ENCODE measurements at places on chromosomes 16 and 17.

DNA sequence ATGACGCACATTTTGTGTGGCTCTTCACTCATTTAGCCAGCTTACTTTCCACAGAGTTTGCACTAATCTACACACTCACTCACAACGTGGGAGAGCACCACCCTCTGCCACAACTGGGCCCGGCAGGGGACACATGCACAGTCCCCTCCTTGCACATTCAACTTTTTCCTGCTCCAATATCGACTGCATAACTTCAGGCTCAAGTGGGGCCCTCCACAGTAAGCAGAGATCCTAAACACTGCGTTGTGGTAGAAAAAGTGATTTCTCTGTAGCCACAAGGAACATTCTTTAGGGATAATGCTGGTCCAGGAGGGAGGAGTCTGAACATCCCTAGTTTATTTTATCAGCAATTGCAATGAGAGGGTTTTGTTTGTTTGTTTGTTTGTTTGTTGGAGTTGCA lies 40.0 kb downstream of the MRPS23 start:
- no peak for DNase-seq

DNA sequence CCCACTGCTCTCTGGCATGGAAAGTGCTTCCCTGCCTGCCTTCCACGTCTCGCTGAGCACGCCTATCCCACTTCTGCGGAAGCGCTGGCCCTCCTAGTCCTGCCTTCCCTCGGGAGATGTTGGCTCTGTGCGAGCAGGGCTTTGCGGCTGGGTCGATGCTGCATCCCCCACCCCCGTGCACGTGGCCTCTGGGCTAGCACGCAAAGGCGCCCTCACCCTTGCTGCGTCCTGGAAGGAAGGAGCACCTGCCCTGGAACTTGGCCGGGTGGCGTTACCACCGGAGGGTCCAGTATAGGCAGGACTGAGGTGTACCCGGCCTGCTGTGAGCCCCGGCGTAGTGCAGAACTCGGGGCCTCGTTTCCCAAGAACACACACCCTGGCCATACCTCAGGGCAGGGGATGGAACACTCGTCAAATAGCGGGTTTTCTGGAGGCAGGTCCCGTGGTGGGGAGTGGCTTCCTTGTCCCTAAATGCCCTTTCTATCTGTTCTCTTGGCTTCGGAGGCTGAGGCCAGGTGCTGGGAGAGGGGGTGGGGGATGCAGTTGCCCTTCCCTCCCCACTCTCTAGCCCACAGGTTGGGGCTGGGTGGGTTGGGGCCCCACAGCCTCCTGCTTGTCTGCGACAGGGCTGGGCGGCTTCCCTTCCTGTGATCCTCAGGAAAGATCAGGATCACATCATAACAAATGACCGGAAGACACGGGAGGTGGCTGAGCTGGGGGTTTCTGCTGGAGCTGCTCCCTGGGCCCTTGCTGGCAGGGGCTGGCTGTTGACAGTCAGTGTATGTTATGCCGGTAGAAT lies 17.4 kb downstream of the BAIAP2 start:
- DNase-seq: no peak

- DNase-seq: no peak
These were observed 9.5 kb upstream of the CBX8 start for GRCh38 chr17:79806446-79806760.

DNA sequence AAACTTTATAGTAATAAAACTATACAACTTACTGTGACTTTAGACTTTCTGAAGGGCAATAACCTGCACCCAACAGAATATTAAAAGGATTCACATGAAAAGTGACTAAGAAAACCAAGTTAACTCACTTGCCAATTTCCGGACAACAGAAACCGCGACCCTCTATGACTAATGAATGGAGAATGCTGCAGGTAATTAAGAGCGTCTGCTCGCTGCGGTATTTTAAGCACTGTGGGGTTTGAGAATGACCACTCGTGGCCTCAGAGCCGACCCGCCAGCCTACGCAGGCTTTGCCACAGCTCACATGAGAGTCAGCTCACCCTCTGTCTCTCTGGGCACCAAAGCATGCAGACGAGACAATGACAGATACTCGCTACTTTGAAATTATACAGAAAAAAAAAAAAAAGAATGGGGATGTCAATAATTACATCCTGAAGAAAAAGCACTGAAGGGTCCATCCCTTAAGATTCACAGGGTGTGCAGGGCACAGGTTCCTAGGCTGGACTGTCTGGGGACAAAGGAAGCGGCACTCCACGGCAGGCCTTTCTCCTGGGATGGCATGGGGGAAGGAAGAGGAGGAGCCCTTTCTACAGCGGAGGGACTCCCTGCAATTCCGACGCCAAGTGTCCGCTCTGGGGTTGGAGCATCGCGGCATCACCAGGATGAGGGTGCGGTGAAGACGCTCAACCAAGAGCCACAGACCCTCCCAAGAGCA lies 35.0 kb downstream of the ZCCHC14 start:
- peak; percentile 8 for DNase-seq

- no peak for DNase-seq
These were observed 235.1 kb downstream of the CEP112 start for GRCh38 chr17:65956814-65957213.

- DNase-seq: no peak
These were observed 11.3 kb downstream of the DNAAF1 start for GRCh38 chr16:84156342-84156784.

DNA sequence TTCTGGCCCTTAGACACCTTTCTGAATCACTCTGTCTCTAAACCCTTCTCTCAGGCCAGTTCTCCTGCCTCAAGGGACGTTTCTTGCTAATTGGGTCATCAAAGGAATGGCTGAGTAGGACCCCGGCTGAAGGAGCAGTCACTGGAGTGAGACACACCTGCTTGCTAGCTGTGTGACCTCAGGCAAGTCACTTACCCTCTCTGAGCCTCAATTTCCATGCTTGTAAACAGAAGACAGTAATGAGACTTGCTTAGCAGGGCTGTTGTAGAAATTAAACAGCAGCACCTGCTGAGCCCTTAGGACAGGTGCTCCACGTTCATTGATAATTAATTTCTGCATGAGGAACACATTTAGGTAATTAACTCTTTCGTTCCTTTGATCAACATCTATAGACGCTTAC lies 6.8 kb downstream of the CIBAR2 start:
- DNase-seq: no peak

GRCh38 chr16:62018301-62019060 lies 17.8 kb downstream of the CDH8 start:
- DNase-seq: no peak

DNA sequence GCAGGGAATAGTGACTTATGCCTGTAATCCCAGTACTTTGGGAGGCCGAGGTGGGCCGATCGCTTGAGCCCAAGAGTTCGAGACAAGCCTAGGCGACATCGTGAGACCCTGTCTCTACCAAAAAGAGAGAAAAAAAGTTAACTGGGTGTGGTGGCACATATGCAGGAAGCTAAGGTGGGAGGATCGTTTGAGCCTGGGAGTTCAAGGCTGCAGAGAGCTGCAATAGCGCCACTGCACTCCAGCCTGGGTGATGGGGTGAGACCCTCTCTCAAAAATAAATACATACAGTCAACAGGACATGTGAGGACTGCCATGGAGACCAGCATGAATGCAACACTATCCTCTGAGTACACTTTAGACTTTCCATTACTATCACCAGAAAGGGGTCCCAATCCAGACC lies 15.4 kb upstream of the ST6GALNAC2 start:
- DNase-seq: no peak

DNA sequence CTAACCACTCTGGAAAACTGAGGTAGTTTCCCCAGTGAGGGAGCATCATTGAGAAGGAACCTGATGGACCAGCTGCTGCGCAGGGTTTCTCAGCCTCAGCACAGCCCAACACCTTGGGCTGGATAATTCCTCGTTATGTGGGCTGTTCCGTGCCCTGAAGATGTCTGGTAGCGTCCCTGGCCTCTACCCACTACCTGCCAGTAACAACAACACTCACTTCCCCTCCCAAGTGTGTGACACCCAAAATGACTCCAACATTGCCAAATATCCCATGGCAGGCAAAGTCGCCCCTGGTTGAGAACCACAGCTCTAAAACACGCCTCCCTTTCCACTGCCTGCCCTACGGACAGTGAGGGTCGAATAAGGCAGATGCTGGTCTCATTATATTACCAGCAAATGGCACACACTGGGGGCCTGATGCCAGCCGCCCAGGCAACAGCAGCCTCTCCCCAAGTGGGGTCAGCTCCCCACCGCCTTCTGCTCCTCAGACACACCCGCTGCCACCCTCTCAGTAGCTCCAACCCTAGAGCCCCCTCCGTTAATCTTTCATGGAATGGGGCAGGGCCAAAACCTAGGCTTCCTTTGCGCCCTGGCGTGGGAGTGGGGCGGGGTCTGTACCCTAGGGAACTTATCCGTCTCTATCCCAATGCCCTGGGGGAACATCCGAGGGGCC lies 1.0 kb downstream of the RHBDF2 start:
- DNase-seq: no peak

DNA sequence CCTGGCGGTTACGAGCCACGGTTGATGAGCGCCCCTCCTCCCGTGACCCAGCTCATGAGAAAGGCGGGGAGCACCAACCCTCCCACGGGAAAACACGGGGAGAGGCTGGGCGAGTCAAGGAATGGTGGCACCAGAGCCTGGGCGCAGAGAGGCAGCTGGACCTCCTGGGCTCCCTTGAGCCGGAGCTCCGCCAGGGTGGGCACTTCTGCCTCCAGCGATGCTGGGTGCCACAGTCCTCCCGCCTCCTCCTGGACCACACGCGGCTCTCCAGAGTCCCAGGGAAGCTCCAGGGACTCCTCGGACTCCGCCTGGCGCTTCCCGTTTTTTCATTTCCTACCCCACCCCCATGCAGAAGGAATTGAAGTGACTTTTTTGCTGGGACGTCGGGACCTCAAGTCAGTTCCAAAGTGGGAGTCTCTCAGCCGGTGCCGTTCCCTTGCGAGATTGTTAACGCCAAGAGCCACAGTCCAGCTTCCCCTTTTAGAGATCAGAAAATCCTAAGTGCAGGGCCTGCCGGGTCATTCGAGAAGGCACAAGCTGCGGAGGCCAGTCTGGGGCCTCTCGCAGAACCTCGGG lies 6.6 kb upstream of the CBX8 start:
- no peak for DNase-seq

GRCh38 chr16:87369117-87369765 lies 14.3 kb downstream of the FBXO31 start:
- no peak for DNase-seq

DNA sequence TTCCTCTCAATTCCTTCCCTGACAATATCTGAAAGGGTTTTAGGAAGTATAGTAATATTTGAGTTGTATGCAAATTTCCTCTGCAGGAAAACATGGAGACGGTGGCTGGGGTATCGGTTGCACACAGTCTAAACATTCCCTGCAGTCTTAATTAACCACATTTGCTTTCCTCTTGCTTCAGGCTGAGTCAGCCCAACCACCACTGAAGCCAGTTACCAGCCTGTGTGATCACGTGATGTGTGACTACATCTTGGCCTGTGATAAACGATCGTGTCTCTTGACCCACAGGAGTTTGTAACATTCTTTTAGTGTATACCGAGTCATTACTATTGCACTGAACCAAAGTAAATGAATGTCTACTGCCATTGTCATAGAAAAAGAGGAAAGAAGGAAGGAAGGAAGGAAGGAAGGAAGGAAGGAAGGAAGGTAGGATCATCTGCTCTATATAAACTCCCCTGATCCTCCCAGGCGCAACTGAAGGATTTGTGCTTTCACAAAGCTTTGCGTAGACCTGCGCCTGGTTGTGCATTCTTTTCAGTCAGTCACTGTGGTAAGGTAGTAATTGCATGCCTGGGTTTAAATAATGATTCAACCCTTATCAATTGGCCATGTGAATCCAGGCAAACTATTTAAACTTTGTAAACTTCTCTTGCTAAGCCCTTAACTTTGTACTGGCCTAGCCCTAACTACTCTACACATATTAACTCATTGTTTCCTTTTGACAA lies 280.6 kb upstream of the SALL1 start:
- no peak for DNase-seq
